ENCODE measurements at places on chromosomes 6 and 20.

GRCh38 chr6:142482974-142483373, 181.2 kb downstream of the ADGRG6 start:
- DNase-seq = no peak

- no peak for DNase-seq
Observed at GRCh38 chr6:71402096-71402495, 113.5 kb downstream of the OGFRL1 start.

DNA sequence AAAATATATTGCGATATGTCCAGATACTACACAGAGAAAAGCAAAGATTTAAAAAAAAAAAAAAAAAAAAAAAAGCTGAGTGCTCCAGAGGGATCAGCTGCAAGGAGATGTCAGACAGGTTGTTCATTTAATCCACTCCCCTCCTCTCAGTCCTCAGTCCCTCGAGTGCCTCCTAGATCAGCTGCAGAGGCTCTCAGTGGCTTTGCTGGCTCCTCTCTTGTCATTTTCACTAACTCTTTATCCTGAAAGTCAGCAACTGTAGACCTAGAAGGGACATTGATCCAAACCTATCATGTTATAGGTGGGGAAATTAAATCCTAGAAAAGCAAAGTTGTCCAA, 61.6 kb downstream of the KIAA0319 start:
- no peak for DNase-seq

DNA sequence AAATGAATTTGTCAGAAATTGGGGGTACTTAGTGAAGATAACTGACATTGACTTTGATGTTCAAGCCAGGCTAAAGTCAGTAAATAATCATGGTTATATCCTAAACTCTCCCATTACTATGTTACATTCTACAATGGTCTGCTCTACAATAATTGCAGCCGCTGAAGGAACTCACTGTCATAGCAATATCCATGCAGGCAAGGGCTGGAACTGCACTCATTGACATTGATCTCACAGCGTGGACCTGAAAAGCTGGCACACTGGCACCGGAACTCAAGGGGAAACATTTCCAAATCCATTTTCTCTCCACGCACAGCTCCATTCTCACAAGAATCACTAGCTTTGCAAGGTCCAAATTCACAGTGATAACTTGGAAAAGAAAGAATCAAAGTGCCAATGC, 702.7 kb downstream of the EYS start:
- DNase-seq = no peak

- no peak for DNase-seq
Observed at GRCh38 chr20:47110819-47111218, 216.2 kb downstream of the EYA2 start.
